Common myeloid progenitor, CD34-positive (primary cell): ENCODE measurements at places on chromosomes 12 and 14.

DNA sequence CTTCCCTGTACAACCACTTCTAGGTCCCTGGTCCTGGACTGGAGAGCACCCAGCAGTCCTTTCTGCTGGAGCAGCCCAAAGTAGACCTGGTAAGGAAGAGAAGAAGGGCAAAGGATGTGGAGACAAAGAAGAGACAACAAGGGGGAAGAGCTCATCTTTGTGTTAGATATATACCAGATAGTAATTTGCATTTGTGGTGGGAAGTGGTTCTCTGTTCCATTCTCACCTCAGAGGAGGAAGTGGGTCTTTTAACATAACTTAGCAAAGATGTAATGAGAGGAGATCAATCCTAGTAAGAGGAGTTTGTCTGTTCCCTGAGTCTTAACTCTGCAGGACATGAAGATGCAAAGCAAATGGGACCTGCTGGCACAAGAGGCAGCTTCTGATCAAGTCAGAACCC is 8.0 kb downstream of the CCDC198 start:
- no peak for DNase-seq

DNA sequence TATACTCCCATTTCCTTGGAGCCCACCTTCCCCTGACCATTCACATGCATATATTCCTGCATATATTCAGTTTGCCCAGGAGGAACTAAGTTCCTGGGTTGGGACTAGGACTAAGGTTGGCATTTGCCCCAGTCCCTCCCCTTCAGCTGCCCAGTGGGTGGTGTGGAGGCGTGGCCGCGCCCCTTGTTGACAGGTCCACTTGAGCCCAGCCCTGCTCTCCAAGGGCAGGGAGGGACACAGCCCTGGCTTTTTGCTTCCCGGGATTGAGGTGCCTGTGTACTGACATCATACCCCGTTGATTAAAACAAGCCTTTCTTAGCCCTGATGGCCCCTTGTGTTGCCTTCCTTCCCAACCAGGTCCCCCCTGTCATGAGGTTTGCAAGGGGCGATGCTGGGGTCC is 7.3 kb downstream of the ERBB3 start:
- DNase-seq, result no peak

DNA sequence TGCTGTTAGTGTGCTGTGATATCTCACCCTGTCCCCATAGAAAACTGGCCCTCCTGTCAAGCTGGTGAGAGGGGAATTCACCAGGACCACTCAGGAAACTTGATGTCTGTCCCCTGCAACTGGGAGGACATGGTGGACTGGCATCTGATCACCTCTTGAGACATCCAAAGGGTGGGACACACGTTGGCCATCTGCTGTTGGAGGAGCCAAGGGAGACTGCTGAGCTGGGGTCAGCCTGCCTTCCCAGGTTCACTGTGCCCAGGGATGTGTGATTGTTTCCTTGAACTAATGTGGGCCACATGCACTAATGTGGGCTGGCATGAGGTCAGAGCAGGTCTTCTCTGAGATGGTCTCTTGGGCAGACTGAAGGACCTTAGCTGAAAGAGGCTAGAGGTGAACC is 16.7 kb upstream of the TMEM229B start:
- no peak for DNase-seq

GRCh38 chr12:124523071-124523470 is 44.3 kb downstream of the NCOR2 start:
- peak; percentile 74 for DNase-seq

GRCh38 chr12:85642288-85642687 is 193.9 kb downstream of the RASSF9 start:
- no peak for DNase-seq

- DNase-seq, result no peak
Measured at GRCh38 chr14:38108681-38109080, 99.0 kb upstream of the SSTR1 start.

GRCh38 chr12:15196221-15196620 is 25.0 kb downstream of the RERG start:
- DNase-seq, result no peak

DNA sequence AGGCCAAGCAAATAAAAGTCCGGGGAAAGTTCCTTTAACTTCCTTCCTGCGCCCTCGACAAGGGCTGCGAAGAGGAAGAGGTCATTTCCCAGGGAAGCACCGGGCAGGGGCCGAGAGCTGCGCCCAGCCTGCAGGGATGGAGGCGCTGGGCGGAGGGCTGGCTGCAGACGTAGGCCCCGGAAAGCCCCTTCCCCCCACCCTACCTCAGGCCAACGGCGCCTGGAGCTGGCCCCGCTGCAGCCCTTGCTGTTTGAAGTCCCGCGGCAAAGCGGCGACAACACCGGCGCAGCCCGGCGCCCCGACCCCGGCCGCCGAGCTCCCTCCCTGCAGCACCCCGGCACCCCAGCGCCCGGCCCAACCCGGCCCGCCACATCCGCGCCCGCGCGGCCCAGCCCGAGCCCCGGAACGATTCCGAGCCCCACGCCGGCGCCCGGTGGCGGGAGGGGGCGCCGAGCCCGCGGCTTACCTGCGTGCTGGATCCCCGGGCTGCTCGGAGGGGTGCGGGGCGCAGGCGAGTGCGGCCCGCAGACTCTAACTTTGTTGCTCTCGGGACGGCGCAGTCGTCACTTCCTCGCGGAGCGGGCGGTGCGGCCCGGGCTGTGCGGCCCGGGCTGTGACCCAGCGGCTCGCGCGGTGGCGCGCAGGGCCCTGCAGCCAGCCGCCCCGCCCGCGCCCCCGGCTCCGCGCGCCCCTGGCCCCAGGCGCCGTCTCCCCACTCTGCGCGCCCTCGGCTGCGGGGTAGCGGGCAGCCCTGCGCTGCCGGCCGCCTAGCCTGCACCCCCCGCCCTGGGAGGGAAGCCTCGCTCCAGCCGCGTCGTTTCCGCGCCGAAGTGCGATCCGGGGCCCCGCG is 64.8 kb upstream of the PTGR2 start:
- DNase-seq, result peak; percentile 78

GRCh38 chr12:112167718-112168525 is 42.6 kb downstream of the TRAFD1 start:
- no peak for DNase-seq

GRCh38 chr12:121678716-121679300 is 9.4 kb upstream of the MORN3 start:
- no peak for DNase-seq

GRCh38 chr12:43143278-43143677 is 408.7 kb downstream of the ADAMTS20 start:
- no peak for DNase-seq

GRCh38 chr12:25723336-25723735 is 170.3 kb upstream of the LMNTD1 start:
- no peak for DNase-seq

GRCh38 chr12:94026596-94026995 is 121.8 kb upstream of the PLXNC1 start:
- no peak for DNase-seq

DNA sequence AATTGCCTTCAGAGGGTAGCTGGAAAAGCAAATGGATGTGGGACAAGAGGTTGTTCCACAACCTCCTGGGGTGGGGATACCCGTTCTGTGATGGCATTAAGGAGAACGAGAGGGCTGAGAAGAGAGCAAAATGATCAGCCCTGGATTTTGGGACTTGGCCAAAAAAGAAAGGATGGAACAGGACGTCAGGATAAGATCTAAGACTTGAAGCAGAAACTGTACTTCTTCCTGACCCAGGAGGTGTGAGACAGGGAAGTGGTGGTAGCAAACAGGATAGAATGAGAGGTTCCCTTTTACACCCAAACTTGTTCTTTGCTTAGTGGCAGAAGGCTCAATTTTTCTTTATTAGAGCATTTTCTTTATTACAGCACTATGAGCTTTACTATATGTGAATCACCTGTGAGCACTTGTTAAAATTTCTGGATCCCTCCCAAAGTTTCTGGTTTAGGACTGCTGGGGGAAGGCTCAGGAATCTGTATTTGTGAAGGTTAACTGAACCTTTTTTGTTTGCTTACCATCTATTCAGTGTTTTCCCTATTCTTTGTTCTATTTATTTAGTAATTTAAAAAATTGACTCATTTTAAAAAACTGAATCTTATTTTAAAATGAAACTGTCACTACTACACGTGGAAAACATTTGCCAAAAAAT is 59.2 kb downstream of the ERC1 start:
- DNase-seq, result peak; percentile 43

DNA sequence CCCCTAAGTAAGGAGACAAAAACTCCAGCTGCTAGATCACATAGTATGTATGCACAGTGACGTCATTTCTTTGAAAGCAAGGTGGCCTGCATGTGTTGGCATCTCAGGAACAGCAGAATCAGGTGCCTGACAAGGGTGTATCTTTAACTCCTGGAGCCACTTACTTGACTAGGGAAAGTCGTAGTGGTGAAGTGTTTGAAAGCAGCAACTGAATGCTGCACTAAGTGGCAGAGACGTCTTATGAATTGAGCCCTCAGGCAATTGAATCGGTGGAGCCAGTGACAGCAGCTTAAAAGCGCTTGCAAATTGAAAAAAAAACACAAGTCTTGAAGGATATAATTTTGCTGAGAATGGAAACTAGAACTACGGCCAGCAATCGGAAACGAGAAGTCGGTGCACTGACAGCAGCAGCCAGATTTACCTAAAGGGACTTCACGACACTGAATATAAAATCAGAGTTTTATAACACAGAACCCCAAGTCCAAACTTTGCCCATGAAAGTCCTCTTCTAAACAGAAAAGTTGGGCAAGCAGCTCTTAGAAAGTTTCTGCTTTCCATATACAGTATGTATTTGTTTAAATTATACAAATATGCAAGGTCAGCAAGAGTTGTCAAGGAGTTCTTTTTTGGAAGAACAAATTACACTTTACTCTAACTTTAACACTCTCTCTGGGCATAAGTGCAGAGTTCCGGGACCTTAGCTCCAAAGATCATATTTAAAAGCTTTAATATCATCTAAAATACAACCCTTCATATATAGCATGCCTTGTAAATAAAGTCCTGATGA is 1.1 kb downstream of the IGF1 start:
- DNase-seq, result peak; percentile 53

GRCh38 chr12:124391340-124392261 is 96.7 kb downstream of the RFLNA start:
- peak; percentile 88 for DNase-seq

- peak; percentile 53 for DNase-seq
Measured at GRCh38 chr14:99568567-99569560, 35.1 kb downstream of the CCDC85C start.

- DNase-seq, result no peak
Measured at GRCh38 chr12:63922474-63922873, 78.0 kb downstream of the SRGAP1 start.

- DNase-seq, result no peak
Measured at GRCh38 chr12:53975479-53976152, 862 bp upstream of the HOTAIR start.

- DNase-seq, result no peak
Measured at GRCh38 chr12:68176257-68176656, 16.7 kb upstream of the IFNG start.

DNA sequence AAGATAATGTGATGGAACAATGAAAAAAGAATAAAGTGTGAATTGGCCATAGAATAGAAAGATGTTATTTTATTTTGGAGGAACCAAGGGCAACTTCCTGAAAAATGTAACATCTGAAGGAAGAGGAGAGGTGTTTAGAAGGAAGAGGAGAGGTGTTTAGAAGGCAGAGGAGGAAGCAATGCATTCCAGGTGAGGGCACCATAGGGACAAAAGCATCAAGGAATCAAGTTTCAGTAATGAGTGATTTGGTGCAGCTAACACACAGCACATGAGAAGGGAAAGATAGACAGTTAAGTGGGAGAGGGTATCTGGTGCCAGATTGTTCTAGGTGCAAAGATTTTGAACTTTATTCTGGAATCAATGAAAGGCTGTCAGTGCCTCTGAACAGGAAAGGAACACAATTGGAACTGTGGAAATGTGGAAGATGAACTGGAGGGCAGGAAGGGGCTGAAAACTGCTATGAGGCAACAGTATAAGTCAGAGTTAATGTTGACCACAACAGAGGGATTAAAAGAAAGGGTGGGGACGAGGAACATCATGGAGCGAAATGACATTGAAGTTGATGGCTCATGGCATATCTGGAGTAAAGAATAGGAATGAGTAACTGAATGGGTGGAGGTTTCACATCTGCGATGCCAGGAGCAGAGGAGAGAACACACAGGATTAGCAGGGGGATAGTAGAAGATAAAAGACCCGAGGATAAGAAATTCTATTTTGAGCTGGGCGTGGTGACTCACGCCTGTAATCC is 326.6 kb downstream of the LRIG3 start:
- no peak for DNase-seq

- DNase-seq, result no peak
Measured at GRCh38 chr14:68632054-68632895, 160.6 kb downstream of the ZFP36L1 start.

DNA sequence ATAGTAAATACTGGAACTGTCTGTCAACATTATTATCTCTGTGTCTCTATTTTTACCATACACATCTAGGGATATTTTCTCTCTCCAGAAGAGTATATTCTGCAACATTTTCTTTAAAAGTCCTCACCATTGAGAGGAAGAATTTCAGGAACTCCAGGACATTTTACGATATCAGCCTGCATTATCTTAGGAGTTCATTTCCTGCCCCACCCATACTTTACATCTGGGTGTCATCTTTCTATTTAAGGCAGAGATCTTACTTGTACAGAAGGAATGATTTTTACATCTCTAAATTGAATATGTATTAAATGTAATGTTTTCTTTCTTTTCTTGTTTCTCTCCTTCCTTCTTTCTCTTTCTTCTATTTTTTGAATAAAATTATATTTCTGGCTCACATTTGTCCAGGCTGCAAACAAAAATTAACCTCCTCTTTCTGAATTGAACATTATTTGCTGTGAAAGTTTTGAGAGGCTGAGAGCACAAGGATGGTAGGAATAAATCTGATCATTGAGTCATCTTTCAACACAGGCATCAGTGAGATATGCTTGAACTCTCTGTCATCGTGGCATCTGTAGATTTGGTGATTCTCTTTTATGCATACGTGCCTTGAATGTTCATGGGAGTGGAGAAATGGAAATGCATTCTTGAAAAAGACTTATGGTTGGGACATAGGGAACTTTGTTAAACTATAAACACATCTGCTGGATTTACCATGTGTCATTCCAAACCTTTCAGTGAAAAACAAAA is 753.6 kb downstream of the SLC16A7 start:
- DNase-seq, result no peak

DNA sequence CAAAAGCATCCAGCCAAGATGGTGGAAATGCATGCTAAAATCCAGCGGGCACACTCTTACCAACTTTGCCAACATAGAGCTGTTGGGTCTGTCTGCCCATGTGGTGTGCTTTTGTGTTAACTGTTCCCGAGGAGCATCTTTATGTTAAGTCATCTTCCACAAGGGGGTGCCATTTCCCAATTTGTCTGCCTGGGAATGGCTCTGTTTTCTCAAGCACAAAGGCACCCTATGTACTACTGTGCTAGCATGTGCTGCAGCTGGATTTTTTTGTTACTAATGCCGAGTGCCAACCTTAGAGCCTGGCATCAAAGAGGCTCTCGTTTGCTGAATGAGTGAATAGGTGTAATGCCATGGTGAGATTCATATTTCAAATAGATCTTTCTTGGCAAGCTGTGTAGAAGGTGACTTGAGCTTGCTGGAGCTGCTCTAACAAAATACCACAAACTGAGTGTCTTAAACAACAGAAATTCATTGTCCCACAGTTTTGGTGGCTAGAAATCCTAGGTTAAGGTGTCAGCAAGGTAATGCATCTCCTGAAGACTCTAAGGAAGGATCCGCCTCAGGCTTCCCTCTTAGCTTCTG is 74.3 kb downstream of the TRHDE start:
- peak; percentile 72 for DNase-seq
